ENCODE measurements at places on chromosomes 13 and 19.

- no peak for DNase-seq
Measured at GRCh38 chr13:112928972-112929782, 39.8 kb upstream of the MCF2L start.

DNA sequence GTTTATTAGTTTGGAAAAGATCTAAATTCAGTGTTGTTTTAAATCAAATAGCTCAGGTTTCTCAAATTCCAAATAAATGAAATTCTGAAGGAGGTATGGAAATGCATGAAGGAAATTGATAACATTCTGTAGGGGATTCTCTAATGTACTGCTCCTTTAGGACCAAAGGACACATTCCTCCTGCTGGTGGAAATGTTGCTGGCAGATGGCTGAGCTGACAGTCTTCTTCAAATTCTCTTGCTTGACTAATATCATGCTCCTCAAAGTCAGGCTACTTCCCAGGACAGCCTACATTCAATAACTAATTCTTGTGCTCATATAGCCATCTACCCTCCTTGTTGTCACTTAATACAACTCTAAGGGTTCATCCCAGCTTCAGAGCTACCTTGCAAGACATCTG lies 1118.5 kb downstream of the PCDH9 start:
- no peak for DNase-seq

DNA sequence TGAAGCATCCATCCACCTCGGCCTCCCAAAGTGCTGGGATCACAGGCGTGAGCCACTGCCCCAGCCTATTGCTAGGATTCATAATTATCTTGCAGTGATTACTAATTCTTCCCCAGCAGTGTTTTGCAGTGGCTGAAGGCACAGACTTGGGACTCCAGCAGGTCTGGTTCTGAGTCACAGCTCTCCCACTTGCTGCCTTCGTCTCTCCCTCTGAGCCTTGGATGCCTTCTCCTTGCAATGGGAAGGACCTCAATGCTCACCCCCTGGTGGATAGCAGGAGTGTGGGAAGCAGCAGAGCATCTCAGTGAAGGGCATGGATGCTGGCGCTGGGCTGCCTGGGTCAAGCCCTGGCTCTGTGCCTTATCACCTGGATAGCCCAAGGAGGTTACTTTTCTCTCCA lies 37.6 kb upstream of the SHKBP1 start:
- no peak for DNase-seq

DNA sequence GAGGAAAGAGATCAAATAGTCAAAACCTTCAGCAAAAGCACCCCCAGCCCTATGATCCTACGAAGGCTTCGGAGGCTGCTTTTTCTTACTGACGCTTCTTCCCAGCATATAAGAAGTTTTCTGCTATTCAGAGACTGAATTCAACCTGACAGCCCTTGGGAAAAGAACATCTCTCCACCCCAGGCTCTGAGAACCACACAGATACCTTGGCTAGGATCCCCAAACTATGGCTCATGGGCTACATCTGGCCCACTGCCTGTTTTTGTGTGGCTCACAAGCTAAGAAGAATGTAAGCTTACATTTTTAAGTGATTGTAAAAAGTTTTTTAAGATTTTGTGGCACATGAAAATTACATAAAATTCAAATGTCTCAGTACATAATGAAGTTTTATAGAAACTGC lies 3.0 kb downstream of the SLC15A1 start:
- no peak for DNase-seq

Measured in effector CD8-positive, alpha-beta T cell (primary cell).